ENCODE measurements at places on chromosomes 6 and 20.

GRCh38 chr6:146787876-146788508 is 189.2 kb downstream of the ADGB start:
- no peak for DNase-seq

DNA sequence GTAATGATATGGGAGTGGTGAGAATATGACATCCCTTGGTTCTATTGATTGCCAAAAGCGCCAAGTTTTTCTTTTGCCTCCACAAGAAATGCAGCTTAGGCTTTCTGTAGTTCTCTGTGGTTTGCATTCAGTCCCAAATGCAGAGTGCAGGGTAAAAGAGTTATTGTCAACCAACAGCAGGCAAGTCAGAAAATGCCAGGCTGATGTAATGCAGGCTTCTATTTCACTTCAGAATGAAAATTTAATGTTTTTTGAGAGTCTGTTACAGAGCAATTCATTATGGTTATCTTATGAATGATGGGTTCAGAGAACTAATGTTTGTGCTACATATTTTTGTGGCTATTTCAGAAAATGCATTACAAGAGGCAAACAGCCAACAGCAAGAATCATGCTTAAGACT is 293.5 kb downstream of the CENPW start:
- DNase-seq = no peak

- no peak for DNase-seq
These were observed 831.8 kb downstream of the MAFB start for GRCh38 chr20:39857187-39857586.

DNA sequence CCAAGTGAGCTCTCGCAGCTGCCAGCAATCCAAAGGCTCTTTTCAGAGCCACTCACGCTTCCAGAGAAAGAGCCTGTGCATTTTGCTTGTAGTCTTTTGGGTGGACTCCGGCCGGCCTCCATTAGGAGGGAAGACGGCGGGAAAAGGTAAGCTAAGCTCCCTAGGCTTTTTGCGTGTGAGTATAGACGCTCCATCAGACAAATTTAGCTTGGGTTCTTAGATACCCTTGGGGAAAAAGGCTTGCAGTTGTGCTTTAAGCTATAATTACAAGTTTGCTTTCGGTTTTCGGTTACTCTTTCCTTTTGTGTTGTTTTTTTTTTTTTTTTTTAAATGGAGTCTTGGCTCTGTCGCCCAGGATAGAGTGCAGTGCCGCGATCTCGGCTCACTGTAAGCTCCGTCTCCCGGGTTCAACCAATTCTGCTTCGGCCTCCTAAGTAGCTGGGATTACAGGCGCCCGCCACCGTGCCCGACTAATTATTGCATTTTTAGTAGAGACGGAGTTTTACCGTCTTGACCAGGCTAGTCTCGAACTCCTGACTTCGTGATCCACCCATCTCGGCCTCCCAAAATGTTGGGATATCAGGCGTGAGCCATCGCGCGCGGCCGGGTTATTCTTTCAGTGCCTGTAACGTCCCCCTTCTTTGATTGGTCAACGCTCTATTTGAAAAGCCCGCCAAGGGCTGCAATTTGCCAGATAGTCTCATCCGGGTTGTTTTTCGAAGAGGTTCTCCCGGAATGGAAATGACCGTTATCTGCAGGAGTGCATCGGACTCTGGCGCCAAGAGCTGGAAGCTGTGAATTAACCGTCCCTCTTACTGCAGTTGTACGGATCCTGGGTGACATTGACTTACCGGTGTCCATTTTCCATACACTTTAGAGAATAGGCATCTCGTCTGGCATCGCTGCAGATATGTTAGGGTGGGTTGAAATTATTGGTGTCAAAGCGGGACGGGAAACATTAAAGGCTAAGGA is 18.1 kb downstream of the OR2B2 start:
- DNase-seq = peak; percentile 66

DNA sequence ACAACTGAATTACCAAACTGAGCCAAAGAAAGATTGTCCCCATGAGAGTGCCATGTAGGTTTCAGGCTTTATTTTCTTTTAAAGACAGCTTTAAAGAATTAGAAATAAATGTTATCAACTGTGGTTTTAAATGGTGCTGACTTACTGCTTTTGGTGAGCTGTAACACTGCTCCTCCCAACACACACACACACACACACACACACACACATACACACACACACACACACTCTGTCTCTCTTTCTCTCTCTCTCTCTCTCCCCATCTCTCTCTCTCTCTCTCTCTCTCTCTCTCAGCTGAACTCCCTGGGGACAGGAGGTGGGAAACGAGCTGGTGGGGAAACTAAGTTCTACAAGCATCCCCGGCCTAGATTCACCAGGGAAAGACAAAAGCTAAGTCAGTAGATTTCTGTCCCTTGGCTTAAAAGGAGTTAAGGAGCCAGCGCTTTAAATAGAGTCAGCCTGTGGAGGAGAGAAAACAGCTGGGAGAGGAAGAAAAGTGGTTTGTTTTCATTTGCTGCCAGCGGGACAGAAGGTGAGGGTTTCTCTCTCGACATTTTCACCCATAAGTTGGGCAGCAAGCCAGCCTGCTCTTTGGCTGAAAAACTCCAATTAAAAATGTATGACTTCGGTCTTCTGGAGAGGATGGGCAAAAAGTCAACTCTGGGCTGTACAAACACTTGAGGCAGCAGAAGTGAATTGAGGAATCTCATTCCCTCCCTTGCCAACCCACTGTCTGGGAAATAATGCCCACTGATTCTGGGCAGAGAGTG is 27.4 kb downstream of the CBLN4 start:
- DNase-seq = no peak

GRCh38 chr20:51687108-51687507 is 81.1 kb downstream of the ATP9A start:
- DNase-seq = no peak

- DNase-seq = no peak
These were observed 43.6 kb downstream of the NCOA7 start for GRCh38 chr6:125834348-125834747.

DNA sequence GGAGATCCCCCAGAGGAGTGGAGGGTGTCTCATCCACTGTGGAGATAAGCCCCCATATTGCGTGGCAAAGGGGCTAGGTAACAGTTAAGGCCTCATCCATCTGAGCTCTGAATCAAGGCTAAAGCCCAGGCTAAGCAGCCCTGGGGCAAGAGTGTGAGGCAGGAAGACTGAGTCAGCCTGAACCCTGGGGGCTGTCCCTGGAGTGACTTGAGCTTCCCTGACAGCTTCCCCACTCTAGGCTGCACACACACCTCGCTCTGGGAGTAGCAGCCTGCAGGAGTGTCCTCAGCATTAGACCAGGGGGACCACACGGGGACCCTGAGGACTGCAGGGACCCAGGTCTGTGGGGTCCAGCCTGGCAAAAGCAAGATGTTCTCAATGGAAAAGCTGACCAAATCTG is 27.9 kb downstream of the UBD start:
- DNase-seq = no peak

All from stimulated activated CD8-positive, alpha-beta memory T cell treated with anti-CD3 and anti-CD28 coated beads, Interleukin-4, amount 100 ng/mL, for 24 hours (primary cell).